Non-pigmented ciliary epithelial cell (primary cell): ENCODE measurements at places on chromosomes 12 and 14.

- DNase-seq: no peak
These were observed 23.9 kb downstream of the SLC7A8 start for GRCh38 chr14:23159532-23159931.

- peak; percentile 59 for DNase-seq
These were observed 1.8 kb downstream of the GALNT9 start for GRCh38 chr12:132327336-132328171.

DNA sequence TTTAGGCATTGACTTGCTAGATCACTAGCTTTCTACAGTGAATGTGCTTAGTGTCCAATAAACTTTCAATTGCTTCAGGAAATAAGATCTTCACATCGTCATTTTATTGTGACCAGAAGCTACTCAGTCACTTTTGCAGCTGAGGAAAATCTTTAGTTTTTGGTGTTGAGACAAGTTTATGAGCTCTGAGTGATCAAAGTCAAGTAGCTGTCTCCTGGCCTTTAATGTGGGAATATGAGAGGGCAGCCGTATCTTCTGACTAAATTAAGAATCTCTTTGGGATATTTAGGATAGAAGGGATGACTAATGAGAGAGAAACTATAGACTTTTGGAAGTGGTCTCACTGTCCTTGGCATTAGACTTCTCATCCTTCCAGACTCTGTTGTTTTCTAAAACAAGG, 21.6 kb downstream of the MSRB3 start:
- no peak for DNase-seq

DNA sequence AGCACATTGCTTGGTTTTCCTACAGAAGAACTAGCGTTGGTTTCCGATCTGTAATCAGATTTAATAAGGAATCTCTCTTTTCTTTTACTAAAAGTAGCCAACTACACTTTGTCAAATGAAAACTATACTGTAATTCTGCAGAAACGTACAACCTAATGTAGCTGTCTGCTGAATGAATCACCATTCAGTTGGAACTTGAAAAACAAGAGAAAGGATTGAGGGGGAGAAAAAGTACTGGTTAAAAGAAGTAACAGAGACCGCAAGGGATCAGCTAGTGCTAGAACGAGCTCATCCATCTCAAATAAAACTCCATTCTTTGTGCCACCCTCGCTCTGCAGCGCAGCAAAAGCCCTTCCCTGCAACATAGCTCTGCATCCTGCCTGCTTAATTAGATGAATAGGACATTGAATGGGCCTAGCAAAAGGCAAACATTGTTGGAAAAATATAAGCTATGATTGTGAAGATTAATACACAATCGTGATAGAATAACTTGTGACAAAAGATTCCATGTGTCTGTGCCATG, 2.6 kb downstream of the GARIN2 start:
- no peak for DNase-seq

DNA sequence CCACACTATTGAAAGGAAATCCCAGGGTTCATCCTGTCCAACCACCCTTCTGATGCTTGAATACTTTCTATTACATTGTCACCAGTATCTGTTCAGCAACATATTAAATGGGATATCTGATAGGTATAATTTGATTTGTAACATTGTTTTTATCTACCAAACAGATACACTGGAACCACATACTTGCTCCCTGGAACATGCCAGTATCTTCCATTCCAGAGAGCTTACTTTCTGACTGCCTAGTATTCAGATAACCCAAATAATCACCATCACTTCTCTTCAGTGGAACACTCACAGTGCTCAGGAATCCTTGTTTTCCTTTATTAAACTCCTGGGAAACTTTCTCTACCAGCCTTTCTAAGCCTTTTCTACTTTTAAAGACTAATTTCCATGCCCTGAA, 19.3 kb downstream of the LRP6 start:
- no peak for DNase-seq

- no peak for DNase-seq
These were observed 8.2 kb downstream of the DTD2 start for GRCh38 chr14:31449136-31449535.

- peak; percentile 56 for DNase-seq
These were observed 17.7 kb upstream of the NEDD1 start for GRCh38 chr12:96889273-96889933.

DNA sequence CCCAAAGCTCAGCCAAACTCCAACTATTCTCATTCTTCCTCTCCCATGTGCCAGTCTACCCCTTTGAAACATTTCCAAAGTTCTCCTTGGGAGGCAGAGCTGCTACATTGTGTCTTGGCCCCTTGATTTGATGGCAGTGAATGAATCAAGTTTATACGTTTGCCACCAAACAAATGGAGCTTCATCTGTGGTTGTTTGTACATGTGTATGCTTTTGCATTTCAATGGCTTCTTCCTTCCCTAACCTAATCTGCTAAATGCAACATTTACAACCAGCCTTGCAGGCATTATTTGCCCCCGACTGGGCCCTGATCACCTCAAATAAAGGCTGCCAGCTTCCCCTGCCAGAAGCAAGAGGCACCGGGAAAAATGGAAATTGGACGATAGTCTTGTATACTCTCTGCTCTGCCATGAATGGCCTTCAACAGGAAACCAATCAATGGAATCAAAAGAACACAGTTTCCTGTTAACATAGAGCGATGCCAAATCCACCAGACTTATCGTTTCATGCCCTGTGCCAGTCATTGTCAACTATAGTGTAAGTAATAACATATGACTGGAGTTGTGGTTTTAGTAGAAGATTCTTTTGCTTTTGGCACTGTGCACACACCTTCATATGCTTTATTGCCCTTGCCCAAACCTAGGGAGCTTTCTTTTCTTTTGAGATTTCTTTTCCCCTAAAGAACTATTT, 97.8 kb downstream of the TMEM30B start:
- no peak for DNase-seq

DNA sequence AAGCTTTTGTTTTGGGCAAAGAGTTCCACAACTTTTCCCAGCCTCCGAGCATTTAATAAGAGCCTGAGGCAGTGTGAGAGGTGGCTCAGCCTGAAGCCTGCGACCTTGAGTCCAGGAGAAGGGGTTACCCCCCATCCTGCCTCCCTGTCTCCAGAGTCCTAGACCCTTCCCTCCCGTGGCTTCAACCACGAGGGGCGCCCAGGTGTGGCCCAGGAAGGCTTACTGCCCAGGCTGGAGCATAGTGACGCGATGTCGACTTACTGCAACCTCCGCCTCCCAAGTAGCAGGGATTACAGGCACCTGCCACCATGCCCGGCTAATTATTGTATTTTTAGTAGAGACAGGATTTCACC, 641 bp downstream of the LRRC43 start:
- no peak for DNase-seq

DNA sequence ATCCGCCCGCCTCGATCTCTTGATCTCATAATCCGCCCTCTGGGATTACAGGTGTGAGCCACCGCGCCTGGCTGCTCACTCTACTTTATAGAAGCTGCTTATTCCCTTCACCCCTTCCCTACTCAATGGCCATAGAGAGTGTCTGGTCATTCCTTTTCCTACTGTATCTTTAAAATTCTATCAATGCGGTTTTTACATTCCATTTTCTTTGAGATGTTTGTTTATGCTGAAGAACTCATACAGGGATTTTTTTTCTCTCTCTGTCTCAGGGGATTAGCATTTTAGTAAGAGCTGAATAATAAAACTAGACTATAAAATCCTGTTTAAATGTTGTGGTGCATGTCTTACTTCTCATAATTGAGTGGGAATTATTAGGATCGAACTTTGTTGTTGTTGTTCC, 218.6 kb upstream of the FOXN3 start:
- no peak for DNase-seq

DNA sequence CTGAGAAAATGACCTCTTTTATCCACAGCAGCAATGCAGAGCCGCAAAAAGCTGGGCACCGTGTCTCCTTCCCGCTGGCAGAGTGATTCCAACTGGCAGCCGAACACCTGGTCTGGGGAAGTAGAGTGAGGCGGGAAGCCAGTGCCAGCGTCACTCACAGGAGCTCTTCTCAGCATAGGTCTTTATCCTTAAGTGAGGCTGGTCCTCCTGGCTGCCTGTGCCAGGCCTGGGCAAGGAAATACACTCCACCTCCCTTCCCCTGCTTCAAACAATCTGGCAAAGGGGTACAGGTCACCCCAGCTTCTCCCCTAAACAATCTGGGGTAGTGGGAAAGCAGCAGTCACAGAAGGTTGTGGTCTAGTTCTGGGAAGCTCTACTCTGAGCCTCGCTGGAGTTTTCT, 4.8 kb downstream of the ARHGAP9 start:
- no peak for DNase-seq

- DNase-seq: no peak
These were observed 190.4 kb downstream of the PPM1H start for GRCh38 chr12:62744551-62744950.

GRCh38 chr14:89011355-89012281, 187.2 kb downstream of the TTC8 start:
- DNase-seq: no peak

DNA sequence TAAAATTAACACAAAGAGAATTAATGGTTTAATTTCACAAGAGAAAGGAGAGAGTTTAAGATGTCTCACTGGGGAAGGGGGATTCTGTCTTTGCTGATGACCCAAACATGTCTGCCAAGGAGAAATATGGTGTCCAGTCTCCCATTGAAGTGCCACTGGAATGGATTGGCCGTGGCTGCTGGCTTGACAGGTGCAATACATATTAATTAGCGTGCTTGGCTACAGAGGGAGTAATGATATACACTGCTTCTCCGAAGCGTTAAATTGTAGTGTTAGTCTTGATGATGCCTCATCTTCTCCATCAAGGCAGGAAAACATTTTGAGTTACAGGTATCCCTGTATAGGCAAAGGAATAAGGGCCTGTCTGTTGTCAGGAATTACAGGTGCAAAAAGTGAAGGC, 393.4 kb upstream of the TMPO start:
- no peak for DNase-seq
